ENCODE measurements at places on chromosomes 4 and X.
A peak's percentile ranks its signal among the peaks of the same experiment; 100 is the strongest.

- DNase-seq: no peak
These were observed 498.4 kb downstream of the PDGFC start for GRCh38 chr4:156473151-156473550.

GRCh38 chrX:34612036-34612435, 45.0 kb downstream of the TMEM47 start:
- DNase-seq: no peak

DNA sequence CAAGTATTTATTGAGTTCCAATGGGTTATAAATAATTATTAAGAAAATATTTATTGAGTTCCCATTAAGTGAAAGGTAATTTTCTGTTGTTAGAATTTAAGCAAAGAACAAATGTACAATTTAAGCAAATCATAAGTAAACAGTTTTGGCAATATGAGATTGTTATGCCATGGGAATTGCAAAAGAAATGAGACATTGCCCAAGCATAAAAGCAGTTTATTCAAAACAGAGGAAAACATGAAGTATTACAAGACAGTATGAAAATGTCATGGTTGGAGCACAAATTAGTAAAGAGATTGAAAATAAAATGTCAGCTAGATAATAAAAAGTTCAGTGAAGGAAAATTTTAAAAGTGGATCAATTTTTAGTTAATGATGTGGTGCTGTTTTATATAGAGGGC, 706.1 kb upstream of the EPHA5 start:
- no peak for DNase-seq

GRCh38 chr4:25878676-25879075, 15.9 kb upstream of the SEL1L3 start:
- no peak for DNase-seq

DNA sequence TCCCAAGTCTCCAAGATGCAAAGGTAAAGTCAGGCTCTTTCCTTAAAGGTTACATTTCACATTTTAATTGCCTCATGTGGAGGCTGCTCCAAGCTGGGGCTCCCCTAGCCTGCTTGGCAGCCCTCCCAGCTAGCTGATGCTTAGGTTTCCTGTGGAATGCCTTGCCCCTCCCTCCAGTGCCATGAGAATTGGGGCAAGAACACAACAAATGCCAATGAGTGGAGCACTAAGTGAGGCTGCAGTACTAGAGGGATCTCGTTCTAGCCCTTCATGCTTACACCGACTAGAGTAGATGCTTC, 597.7 kb downstream of the MID1IP1 start:
- DNase-seq: no peak

DNA sequence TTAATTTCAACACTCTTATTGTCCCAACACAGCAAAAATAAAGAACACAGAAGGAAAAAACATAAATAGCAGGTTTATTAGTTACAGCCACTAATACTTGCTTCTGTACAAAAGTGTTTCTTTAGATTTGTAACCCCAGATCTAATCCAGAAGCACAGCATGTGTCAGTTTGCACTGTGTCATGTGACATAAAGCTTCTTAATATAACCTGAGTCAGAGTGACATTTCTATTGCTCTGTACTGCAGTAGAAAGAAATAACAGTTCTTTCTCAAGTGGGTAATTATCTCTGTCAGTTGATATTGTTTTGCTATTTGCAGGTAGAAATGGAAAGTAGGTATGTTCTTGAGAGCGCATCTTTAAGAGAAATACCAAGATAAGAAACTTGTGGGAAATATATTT, 422.5 kb downstream of the ZIC3 start:
- no peak for DNase-seq

DNA sequence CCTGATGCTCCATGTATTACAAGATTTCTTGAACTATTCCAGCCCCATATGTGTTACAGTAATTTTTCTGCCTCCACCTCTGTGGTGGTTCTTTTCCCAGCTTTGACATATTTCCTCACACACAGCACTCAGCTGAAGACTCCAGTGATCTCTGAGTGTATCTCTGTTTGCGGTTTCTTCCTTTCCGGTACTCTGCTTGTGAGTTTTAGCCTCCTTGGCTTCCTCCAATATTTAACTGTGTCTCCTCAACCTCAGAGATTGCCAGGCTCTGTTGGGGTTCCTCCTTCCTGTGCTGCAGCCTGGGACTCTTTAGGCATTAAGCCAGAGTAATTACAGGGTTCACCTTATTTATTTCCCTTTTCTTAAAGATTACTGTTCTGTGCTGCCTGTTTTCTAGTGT, 73.2 kb downstream of the NFKB1 start:
- DNase-seq: no peak

DNA sequence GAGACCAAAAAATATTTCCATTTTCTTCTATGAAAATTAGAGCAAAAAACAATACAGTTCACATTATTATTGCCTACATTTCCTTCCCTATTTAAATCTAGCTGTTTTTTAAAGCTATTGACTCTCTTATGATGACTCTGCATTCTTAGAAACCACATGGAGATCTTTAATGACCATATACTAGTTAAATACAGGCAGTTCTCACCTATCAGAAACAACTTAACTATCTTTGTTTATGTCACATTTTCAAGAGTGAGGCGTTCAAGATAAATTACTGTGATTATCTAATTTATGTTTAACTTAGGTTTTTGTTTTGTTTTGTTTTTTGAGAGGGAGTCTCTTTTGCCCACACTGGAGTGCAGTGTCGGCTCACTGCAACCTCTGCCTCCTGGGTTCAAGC, 3.0 kb downstream of the CISD2 start:
- DNase-seq: no peak

DNA sequence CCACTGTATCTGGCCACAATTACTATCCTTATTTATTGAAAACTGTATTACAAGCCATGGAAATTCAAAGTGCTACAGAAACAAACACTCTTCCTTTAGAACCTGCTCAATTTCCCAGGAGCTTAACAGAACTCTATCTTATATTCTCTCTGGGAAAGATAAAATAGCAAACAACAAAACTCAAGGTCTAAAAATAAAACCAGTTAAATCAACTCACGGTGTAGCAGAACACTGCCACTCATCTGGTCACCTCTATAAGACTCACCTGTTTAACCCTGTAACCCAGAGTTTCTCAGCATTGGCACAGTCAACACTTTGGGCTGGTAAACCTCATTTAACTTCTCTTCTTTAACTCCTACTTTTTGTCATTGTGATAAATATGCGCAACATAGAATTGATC, 348.9 kb downstream of the DCHS2 start:
- no peak for DNase-seq

GRCh38 chr4:956531-957230, 16.7 kb downstream of the DGKQ start:
- DNase-seq: no peak

DNA sequence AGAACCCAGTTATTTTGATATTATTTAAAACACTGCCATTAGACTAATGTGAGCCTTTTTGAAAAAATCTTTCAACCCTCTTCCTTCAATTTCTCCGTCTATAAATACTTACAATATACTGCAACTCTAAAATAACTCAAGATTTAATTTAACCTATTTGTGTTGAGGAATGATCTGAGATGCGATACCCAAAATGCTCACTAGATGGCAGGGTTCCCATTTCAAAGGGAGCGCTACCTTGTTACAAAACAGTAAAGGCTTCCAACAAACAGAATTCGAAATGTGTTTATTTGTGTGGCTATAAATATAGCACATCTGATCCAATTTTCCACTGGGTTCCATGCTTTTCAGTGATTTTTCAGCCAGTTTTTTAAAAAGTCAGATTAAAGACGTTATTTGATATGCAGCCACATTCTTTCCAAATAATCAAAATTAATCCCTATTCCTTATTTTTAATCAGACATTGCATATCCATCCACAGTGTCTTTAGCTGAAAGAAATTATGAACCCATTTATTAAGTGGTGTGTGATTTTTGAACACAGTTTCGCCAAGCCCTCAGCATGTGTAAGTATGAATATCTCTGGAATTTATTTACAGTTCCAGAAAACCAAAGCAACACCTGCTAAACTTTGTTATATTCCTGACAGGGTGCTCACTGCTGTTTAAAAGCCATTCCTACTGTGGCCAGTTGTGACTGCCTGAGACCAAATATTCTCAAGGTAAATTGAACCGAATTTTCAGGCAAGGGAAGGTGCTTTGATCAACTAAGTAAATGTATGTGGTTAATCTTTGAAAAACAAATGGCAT, 668.0 kb upstream of the LCORL start:
- peak; percentile 49 for DNase-seq

DNA sequence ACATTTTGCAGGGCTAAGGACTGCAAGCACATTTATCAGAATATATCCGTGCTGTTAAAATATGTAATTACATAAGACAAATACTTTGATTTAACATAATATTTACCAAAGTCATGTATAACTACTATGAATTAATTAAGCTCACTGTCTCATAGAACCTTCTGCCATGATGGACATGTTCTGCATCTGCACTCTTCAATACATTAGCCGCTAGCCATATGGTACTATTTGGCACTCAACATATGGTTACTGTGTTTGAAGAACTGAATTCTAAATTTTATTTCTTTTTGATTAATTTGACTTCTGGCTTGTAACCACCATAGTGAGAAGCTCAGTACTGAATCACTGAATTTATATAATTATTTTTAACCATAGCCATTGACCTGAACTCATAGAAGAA, 427.0 kb upstream of the TRAM1L1 start:
- DNase-seq: no peak

GRCh38 chr4:148954011-148954749, 512.0 kb upstream of the NR3C2 start:
- no peak for DNase-seq
